Activated CD4-positive, alpha-beta T cell treated with anti-CD3 and anti-CD28 coated beads for 48 hours (primary cell): ENCODE measurements at places on chromosomes 7 and 10.
A peak's percentile ranks its signal among the peaks of the same experiment; 100 is the strongest.

GRCh38 chr10:14560274-14560673 lies 214.4 kb downstream of the FAM107B start:
- DNase-seq, result peak; percentile 87

DNA sequence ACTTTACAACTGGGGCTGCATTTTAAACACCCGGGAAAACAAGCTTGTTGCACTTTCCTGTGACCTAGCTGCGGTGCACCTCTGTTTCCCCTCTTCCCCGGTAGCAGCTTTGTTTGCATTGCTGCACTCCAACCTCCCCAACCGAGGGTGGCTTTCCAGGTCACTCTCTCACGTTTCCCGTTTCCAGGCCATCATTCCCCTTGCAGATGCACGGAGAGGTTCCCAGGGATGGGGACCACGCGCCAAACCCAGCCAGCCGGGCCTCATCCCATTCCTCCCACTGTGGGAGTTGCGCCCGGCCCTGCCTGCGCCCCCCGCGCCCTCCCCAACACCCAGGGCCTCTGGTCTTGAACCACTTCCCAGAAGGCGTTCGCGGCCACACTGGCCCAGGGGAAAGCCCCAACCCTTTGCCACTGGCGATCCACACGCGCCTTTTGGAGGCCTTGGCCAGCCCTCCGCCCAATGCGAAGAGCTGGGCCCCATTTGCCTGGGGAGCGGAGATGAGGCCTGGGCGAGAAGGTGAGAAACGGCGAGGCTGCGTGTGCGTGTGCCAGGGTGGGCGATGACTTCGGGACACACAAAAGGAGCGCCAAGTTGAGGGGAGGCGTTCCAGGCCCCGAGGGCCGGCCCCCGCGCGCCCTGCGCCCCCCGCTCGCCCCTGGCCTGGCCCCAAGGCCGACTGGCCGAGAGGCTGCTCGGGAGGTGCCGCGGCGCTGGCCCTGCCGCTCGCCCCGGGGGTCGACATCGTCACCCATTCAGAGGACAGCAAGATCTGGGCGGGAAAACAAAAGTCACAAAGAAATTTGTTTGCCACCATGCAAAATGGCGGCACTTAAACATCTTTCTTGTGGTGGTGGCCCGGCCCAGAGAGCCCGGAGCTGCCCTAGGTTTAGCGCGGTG lies 15.9 kb downstream of the SKIDA1 start:
- DNase-seq, result no peak

- no peak for DNase-seq
Measured at GRCh38 chr7:50160206-50160605, 67.2 kb upstream of the ZPBP start.

DNA sequence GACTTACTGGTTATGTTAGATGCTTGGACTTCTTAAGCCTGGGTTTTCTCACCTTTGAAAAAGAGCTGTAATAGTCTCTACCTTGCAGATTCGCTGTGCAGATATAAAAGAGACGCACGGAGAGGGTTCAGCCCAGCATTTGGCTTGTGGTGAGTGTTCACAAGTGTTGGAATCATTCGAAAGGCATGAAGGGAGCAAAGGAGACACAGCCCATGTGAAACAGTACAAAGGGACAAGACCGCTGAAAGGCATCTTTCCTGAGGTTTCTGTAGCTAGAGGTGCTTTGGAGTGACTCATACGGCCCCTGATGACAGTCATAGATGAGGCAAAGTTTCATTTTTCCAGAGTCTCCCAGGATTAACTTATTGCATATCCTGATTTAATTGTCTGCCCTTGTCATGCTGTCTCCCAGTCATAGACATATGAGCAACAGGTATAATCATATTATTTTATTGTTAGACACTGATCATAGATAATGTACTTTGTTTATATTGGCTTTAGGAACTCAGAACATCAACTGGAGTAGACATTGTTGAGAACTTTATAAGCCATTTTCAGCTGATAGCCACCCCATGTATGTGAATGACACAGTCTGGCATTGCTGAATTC lies 171.1 kb downstream of the ADRA2A start:
- DNase-seq, result no peak

DNA sequence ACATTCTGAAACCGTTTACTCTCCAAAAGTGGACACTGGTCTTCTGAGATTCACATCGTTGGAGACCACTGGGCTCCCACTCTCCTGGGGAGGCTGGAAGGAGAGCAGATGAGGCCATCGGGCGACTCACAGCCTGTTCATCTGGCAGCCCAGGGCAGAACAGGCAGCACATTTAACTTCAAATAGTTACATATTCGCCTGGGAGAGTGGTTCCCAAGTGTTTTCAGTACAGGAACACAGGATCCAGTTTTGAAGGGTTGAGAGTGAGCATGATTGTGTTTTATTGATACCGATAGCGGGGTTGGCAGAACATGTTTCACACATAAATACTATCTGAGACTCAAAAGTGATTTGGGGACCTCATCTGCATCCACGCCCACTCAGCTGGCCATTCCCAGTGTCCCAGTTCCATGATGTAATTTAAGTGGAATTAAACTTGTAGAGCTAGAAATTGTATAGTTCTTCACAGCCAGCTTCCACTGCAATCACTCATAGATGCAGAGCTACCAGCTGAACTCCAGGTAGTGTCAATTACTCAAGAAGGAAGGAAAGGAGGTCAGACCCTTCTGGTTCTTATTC lies 22.8 kb upstream of the PNLIP start:
- DNase-seq, result no peak

- DNase-seq, result no peak
Measured at GRCh38 chr10:107056182-107056581, 108.3 kb downstream of the SORCS1 start.

GRCh38 chr7:66740302-66740979 lies at the start of gene RABGEF1:
Gene RABGEF1 (plus strand): TSS chr7:66740733. CDS start chr7:66771900, 31,167 bp downstream.
- DNase-seq, result peak; percentile 99

DNA sequence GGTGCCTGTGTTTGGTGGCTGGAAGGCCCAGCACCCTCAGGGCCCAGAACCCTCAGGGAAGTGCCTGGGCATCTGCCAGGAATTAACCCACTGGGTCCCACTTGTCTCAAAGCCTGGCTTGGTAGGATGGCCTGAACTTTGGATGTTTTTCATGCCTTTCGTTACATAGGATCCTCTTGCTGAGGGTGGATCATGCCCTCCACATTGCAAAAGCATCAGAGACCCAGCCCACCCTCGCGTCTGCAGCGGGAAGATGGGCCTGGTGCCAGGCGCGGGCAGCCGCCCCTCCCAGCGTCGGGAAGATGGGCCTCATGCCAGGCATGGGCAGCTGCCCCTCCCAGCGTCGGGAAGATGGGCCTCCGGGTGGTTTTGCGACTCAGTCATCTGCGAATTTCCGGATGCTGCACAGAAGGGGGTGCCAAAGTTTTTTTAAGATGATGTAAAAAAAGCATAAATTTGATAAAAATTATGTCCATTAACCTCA lies 51.9 kb upstream of the PRKAR1B start:
- DNase-seq, result no peak

DNA sequence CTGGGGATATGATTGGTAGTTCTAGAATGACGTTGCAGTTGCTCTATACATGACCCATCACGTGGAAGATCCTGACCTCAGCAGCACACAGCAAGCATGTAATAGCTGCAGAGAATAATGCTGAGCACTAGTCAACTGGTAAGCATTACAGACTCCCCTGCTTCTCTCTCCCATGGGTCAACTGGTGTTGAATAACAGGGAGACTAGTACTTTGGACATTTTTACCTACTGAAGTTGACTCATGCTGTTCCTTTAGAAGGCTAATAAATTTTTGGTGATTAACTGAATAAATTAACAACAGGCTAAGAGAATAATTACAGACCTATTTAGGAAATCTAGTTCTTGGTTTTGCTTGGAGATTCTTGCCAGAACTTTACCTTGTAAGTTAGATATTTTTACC lies 234.1 kb downstream of the AUTS2 start:
- DNase-seq, result no peak

DNA sequence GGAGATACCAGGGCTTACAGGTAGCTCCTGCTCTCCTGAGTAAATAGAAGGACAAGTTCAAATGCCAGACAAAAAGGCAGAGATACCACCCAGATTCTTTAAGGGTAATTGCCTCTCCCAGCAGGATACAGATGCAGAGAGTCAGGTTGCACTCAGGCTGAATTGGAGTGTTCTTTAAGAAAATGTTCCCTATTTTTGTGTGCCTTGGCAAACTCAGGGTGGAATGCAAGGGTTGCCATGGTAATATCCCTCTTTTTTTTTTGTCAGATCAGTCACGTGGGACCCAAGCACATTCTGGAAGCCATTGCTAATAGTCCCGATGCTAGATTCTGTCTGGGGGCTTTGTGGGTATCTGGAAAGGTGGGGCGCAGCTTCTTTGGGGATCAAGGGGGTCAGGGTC lies 628.0 kb downstream of the CALN1 start:
- DNase-seq, result no peak

DNA sequence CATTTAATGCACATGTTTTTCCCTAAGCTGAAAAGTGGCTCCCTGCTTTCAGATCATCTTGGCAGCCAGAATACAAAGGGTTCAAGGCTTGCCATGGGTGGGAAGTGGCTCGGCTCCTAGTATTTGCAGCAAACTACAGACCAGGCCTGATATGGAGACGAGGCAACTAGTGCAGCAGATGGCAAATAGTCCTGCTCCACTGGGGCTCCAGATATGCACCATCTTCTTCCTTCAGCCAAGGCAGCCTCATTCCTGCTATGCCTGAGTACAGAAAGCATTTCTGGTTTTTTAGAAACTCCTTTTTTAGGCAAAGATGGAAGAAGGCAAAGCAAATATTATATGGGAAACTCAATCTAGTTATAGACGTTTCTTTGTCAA lies 23.9 kb downstream of the LRRC4 start:
- DNase-seq, result no peak

- DNase-seq, result no peak
Measured at GRCh38 chr7:157861031-157861491, 524.3 kb downstream of the DNAJB6 start.

DNA sequence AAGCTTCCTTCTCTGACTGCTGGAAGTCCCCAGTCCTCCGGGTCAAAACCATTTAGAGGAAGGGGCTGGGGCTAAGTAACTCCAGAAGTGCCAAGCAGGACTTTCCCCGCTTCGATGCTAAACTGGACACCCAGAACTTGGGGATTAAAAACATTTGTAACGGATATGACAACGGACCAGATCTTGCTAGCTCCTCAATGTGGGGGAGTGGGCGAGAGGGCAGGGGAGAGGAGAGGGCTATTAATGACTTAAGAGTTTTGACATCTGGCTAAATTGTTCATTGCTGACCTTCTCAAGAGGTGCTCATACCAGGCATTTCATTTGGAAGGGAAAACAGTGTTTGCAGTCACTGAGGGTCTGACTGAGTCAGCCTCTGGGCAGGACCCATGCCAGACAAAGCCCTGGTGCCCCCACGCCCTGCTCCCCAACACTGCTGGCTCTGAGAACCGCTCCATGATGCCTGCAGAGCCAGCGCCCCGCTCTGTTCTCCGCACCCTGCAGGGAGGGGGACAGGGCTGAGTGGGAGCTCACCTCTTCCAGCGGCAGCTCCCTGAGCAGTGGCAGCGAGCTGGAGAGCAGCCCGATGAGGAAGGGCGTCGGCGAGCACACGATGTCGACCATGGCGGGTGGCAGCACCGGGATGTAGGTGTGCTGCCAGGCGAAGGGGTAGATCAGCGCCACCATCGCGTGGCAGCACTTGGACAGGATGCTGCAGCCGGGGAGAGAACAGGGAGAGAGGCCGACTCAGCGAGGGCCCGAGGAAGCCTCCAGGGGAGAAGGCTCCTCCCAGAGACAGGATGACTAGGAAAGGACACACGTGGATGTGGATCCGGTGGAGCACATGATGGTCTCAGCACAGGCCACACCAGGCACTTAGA lies 47.7 kb upstream of the MKRN1 start:
- DNase-seq, result no peak

- DNase-seq, result no peak
Measured at GRCh38 chr10:11292576-11293302, 275.1 kb downstream of the CELF2 start.

DNA sequence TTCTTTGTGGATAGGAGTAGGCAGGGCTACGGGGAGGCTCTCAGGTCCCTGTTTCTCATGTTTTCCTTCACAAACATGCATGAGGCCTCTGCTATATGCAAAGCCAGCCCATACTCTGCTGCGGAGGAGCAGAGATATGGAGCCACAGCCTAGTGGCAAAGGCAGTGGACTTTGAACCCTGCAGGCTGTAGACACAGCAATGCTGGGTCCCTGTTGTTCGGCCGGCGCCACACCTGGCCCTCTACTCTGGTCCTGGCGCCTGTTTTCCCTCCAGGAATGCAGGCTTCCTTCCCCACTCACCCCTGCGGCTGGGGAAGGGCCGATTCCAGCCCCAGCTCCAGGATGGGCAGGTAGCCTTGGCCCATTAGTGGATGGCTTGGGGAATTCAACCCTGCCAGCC lies 11.5 kb downstream of the CLRN3 start:
- DNase-seq, result no peak

- DNase-seq, result no peak
Measured at GRCh38 chr7:5408777-5409176, 14.9 kb downstream of the TNRC18 start.

DNA sequence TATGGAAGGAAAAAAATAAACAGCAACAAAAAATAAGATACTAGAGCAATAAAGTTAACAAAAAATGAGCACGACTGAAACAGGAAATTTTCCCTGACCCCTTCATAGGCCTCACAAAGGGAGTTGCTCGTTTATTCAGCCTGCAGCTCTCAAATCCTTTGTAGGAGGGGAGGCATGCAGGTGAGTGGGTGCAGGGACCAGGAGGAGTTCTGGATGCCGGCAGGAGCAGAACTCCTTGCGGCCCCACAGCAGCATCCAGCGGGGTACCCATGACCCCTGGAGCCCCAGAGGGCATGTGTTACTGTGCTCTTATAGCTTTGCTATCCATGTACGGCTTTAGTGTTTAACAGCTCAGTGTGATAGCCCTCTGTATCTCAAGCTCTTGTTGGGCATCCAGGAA lies 5.8 kb downstream of the TAS2R39 start:
- DNase-seq, result no peak

GRCh38 chr7:100212631-100213286 lies 7.0 kb upstream of the PVRIG start:
- DNase-seq, result no peak

DNA sequence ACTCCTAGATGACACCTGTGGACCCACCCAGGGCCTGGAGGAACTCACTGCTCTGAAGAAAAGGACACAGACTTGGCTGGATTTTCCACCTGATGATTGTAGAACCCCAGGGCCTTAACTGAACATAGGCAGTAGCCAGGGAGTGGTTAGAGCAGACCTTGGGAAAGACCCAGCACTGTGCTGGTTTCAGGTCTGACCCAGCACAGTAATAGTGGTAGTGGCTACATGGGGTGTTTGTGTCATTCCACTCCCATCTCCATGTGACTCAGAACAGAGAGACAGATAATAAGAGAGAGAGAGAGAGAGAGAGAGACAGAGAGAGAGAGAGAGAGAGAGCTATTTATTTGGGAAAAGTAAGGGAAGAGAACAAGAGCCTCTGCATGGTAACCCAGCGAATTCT lies 239.1 kb upstream of the MEOX2 start:
- no peak for DNase-seq

DNA sequence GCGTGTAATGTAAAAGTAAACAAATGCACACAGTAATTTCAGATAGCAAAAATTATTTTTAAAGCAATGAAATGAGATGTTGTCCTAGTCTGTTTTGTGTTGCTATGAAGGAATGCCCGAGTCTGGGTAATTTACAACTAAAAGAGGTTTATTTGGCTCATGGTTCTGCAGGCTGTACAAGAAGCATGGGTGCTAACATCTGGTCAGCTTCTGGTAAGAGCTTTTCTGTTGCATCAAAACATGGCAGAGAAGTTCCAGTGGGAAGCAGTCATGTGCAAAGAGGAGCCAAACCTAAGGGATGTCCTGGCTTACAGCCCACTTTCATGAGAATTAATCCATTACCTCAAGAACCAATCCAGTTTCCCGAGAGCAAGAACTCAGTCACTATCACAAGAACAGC lies 62.9 kb upstream of the MNX1 start:
- no peak for DNase-seq
